Kasumi-1 (cell line): ENCODE measurements at places on chromosomes 2 and 18.
A peak's percentile ranks its signal among the peaks of the same experiment; 100 is the strongest.

- DNase-seq = no peak
Observed at GRCh38 chr18:74226156-74226555, 65.6 kb downstream of the CYB5A start.

GRCh38 chr2:60844105-60844504 is 37.3 kb upstream of the REL start:
- peak; percentile 10 for DNase-seq

DNA sequence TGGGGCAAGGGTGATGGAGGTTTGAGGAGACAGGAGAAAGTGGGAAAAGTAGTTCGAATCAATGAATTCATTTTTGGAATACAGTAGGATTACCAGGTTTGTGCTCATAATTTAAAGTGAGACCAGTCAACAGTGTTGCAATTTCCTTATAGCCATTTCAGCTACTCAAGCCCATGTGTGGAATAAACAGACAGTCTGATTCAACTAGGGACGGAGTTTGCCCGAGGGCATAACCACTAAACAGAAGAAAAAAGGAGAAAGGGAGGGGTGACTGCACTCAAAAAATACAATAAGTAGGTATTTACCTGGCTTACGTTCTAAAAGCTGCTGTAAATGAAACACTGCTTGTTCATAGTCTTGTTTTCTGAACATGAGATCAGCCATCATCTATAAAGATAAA is 55.2 kb downstream of the TTC21B start:
- no peak for DNase-seq

GRCh38 chr2:153138651-153139375 is 339.7 kb downstream of the RPRM start:
- DNase-seq = no peak

- DNase-seq = no peak
Observed at GRCh38 chr2:207253666-207254345, 88.1 kb upstream of the KLF7 start.

DNA sequence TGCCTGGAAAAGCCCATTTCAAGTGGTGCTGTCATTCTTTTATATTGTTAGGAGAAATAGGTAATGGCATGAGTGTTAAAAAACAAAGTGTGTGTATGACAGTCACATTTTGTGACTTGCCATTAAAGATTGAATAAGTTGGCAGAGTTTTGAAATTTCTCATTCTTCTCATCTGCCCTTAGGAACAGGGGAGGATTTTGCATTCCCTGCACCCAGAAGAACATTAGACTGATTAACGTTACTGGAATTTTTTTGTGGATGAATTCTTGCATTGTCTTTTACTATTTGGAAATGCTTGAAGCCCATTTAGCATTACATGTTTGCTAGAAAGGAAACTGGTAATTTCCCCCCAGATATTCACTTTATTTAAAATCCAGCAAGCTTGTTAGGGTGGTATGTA is 162.2 kb downstream of the BABAM2 start:
- DNase-seq = no peak

- DNase-seq = no peak
Observed at GRCh38 chr2:241656190-241656741, 18.8 kb downstream of the ATG4B start.

GRCh38 chr2:170774074-170774473 is 3.9 kb downstream of the ERICH2 start:
- no peak for DNase-seq

- DNase-seq = no peak
Observed at GRCh38 chr18:48857023-48857694, 93.6 kb downstream of the SMAD7 start.

DNA sequence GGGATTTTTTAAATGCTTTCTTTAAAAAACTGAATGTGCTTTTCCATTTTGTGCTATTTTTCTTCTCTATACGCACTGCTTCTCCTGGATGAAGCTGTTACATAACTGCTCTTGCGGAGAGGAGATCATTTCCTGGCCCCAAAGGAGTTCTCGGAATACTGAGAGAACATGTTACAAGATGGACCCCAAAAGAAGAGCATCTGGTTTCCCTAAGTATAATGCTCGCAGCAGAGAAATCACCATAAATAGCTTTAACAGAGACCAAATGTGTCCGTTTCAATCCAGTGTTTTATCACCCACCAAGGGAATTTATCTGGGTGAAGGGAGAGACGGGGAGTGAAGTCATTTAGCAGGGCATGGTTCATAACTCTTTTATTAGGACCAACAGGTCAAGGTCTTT is 80.1 kb downstream of the RBM43 start:
- DNase-seq = no peak

DNA sequence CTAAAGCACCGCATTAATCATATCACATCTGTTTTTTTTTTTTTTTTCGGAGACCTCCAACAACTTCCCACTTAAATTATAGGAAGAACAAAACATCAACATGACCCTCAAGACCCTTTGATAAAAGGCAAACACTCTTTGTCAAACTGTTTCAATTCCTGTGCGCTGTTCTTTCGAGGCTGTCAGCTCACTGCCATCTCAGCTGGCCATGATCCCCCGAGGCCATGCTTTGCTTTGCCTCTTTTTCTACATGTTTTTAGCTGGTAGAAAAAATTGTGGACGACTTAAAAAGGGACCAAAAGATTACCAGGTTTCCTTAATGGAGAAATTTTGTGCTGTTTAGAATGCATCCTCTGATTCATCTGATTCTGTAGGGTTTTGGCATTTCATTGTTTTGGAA is 138.2 kb downstream of the DPP10 start:
- no peak for DNase-seq

DNA sequence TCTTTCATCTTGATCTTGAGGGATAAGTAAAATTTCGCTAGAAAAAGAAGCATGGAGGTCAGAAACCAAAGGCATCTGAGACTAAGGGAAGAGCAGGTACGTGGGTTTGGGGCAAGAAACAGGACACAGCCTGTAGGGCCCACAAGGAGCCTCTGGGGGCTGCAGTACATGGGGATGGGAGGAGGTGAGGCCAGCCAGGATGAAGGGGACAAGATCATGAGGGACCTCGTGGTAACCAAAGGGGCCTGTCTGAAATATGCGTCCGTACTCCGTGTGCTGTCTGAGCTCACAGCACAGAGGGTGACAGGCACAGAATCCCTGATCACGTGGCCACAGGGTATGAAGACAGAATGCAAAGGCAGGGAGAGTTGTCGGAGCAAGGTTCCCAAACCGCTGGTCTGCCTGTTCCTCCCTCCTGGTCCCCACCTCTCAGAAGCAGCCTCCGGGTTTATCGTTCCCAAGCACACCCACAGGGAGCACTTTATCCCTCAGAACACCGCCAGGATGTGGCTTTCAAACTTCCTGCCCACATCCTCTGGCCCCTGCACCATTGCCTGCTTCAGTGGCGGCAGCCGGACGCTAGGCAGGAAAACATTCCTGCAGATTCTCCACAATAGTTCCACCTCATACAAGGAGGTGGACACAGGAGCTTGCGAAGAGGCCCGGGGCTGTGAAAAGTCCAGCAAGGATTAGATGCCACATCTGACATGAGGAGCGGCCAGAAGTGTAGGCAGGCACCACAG is 12.0 kb downstream of the TMEM163 start:
- peak; percentile 71 for DNase-seq

- DNase-seq = no peak
Observed at GRCh38 chr2:159882130-159882745, 84.2 kb upstream of the CD302 start.

GRCh38 chr2:54370405-54371104 is 85.6 kb upstream of the SPTBN1 start:
- no peak for DNase-seq

DNA sequence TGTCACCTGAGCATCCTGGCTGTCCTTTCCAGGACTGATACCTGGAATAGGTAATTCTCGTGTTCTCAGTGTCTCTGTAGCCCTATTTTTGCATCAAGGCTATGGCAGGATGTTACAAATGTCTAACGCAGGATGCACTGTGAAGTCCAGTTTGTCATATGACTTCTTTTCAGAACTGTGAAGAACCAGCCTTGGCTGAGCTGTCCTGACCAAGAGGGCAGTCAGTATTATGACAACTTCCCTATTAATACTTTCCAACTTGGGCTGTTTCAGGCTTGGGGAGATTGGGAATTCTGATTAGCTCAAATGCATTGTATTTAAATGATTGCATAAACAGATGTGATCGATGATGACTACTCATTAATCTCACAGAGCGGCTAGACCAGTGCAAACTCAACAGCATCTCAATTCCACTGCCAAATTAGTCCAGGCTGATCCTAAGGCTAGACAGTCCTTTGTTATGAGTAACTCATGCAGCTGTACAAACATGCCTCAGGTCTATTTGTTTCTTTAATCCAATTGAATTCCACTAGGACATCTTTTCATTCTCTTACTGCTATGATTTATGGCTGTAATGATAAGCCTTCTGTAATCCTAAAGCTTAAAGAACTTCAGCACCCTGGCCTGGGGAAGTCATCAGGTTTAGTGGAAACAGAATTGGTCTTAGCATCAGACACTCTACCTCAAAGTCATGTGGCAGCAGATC is 331.6 kb downstream of the KCNS3 start:
- DNase-seq = no peak

DNA sequence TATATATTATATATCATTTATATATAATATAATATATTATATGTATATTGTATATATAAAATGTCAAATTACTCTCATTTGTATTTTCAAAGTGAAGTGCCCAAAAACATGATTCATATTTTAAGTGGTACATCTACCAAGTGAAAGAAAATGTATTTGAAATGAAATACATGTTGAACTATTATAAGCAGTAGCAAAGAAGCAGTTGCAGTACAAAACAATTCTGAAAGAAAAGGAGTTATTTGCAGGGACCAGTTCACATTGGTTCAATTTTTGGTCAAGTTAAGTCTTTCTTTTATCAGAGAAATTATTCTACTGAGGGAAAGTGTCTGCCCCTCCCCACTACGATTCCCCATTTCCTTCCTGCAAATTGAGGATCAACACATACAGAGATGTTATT is 51.9 kb downstream of the APLF start:
- DNase-seq = peak; percentile 30

GRCh38 chr18:32420084-32420750 is 50.5 kb downstream of the GAREM1 start:
- DNase-seq = peak; percentile 78

DNA sequence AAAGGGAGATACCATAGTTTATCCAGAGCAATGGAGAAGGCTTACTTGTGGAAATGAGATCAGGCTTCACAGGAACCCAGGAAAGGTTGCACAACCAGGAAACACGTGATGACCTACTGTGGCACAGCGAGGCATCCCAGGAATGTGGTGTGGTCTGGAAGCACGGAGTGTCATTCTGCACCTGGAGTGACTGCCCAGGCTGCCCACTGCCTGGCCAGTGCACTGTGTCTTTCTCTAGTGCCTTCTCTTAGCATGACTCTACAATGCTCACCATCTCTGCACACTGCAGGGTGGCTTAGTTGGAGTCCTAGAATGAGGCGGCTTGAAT is 48.9 kb downstream of the CHST9 start:
- no peak for DNase-seq

- no peak for DNase-seq
Observed at GRCh38 chr2:119062179-119062578, 96.4 kb downstream of the C1QL2 start.

DNA sequence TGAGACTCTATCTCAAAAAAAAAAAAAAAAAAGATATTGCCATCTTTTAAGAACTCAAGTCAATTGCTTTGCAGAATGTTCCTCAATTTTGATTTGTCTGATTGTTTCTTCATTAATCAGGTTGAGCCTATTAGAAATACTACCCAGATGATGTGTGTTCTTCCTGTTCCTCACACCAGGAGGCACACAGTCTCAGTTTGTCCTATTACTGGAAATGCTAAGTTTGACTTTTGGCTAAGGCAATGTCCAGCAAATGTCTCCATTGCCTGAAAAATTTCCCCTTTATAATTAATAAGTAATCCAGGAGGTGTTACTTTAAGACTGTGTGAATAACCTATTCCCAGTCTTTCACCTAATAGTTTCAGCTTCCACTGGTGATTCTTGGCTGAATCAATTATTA is 28.4 kb downstream of the BOLA3 start:
- DNase-seq = peak; percentile 30

- DNase-seq = no peak
Observed at GRCh38 chr18:36378205-36378604, 80.7 kb downstream of the FHOD3 start.

DNA sequence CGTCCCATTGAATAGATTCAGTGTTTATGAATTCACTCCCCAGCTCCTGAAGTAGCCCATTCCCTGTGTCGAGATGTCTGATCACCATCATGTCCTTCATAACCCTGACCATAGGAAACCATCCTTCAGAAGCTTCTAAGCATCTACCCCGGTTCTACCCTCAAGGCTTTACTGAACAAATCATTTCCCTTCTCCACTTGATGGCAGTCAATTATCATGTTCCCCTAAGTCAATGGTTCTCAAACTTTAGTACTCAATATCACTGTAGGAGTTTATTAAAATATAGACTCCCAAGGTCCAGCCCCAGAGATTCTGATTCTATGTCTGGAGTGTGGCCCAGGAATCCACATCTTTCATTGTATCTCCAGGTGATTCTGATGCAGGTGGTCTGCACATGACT is 228.4 kb upstream of the SP5 start:
- DNase-seq = no peak

DNA sequence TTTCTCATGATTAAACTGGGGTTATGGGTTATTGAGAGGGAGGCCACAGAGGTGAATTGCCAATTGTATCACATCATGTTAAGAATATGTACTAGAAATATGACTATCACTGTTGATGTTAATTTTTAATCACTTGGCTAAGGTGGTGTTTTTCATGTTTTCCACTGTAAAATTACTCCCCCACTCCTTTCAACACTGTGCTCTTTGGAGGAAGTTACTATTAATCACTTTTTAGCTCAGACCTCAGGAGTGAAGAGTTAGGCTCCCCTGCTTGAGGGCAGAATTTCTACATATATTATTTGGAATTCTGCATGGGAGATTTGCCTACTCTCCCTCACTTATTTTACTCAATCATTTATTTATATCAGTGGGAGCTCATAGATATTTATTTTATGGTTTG is 76.0 kb upstream of the OSR1 start:
- DNase-seq = no peak

DNA sequence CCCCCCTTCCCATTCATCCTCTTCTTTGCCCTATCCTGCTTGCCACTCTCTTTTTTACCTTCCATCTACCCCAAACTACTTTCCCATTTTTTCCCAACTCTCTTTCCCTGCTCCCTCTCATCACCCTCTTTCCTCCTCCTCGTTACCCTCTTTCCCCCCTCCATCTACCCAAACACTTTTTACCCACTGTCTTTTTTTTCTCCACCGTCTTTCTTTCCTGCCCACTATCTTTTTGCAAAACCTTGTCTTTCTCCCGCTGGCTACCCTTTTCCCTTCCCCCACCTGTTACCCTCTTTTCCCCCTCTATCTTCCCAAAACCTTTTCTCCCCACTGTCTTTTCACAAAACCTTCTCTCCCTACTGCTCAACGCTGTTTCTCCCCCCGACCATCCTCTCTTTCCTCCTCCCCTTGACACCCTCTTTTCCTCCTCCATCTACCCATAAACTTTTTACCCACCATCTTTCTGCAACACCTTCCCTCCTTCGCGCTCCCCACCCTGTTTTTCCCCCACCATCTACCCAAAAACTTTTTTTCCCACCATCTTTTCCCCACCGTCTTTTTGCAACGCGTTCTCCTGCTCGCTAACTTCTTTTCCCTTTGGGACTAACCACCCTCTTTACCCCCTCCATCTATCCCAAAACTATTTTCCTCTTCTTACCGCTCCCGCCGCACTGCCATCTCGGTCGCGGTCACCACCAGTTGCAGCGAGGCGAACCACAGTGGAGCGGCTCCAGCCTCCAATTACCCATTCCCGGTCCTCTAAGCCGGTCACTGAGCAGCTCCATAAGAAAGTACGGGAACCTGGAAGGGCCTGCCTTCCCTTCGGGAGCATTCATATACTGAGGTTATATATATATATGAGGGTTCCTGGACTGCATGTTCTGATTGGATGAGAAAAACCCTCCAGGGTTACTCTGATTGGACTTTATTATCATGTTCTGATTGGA is 15.0 kb downstream of the CCDC74A start:
- DNase-seq = no peak
